Bronchial epithelial cell (primary cell): ENCODE measurements at places on chromosomes 13 and 19.
A peak's percentile ranks its signal among the peaks of the same experiment; 100 is the strongest.

DNA sequence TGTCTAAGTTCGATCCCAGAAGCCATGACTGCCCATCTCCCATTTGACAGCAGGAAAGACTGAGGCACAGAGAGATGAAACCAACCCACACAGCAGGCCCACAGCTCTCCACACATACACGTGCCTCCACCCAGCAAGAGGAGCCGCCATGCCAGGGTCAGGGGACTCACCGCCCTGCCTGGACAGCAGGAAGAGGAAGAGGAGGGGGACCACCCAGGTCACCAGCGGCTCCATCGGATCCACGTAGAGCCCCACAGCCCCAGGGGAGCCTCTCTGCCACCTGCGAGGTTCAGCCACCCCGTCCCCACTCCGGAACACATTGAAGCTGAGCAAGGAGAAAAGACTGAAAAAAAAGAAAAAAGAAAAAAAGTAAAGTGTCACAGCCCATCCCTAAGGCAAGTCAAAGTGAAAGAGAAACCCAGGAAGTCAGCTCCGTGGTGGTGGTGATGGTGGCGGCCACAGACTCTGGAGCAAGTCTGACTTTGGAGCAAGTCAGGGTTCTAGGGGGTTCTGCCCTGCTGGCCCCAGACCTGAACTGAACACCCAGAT is at the start of gene IL12RB1:
TSS of gene IL12RB1 (minus strand) at position 345 of the 549 bp plus-strand sequence. CDS start at position 234, 111 bp downstream.
- no peak for DNase-seq

DNA sequence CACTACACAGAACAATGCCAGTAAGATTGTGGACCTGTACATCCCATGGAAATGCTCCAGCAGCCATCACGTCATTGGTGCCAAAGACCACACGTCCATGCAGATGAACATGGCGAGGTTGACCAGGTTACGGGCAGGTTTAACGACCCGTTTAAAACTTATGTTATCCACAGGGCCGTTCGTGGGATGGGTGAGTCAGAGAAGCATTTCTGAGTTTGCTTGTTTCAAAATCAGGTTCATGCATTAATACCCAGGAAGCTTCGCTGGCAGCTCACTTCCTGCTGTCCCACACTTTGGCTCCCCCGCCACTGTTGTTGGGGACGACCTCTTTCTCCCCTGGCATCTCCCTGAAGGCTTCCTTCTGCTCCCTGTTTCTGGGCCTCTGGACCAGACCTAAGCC is 194.1 kb downstream of the USP12 start:
- DNase-seq: no peak

- DNase-seq: no peak
Measured at GRCh38 chr13:108030769-108031168, 184.6 kb downstream of the LIG4 start.

DNA sequence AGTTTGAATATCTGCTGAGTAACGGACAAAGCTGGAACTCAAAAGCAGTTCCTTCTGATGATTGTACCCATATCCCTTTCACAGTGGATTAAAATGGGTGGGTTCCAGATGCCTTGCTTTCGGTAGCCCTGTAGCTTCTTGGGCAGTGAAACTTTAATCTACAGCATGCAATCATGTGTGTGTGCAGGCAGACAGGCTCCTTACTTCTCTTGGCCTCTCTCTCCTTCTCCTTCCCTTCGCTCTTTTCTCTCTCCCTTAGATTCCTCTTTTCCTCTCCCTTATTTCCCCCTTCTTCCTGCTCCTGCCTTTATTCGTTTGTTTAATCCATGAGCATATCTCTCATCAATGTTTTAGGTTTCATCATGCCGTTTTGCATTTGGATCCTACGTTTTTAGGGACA is 8.1 kb downstream of the DGKH start:
- DNase-seq: no peak

DNA sequence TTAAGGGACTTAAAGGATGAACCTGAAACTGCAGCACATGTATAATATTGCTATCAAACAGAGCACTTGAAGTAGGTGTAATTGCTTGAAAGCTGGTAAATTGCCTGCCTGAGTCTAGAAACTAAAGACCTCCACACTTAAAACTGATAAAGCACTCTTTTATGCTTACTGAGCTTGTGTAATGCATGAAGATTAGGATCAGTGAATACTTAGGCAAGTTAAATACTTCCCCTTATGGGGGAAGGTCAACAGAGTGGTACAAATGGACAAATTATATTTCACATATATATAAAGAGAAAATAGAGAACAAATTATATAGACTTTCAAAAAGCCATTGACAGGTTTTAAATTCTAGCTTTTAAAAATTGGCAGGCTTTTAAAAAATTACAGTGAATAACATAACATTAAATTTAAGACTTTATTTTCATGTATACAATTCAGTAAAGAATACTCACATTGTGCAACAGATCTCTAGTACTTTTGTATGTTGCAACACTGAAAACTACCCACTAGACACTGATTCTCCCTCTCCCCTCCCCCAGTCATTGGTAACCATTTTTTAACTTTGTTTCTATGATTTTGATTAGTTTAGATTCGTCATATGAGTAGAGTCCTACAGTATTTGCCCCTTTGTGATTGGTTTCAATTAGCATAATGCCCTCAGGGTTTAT is 23.9 kb downstream of the PIBF1 start:
- no peak for DNase-seq

DNA sequence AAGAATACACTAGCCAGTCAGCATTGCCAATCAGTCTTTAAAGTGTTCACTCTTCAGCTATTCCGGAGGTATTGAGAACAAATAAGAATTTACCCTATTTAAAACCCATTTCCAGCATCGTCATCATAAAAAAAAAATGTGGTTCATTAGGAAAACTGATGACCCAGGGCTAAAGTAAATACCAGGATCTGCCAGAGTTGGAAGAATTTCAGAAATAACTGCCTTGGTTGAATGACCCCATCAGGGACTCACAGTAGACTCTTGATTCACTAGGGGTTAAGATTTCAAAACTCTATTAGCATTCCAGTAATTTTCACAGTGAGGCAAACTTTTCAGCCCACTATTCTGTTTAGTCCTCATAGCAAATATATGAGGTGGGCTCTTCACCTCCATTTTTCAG is 377.0 kb downstream of the ITGBL1 start:
- DNase-seq: no peak

DNA sequence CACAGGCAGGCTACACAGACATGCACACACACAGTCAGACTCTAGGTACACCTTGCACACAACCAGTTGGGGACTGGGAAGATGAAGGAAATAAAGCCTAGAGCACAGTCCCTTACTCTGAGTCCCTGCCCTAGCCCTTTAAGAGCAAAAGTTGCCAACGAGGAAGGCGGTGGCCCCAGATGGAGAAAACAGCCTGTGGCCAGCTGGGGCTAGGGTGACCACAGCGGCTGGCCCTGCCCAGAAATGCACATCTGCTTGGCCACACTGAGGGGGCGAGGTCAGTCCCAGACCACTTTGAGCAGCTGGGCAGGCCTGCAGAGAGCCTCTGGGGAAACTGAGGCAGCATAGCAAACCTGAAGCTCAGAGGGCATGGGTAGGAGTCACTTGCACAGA is 52.3 kb downstream of the PTPRS start:
- no peak for DNase-seq

DNA sequence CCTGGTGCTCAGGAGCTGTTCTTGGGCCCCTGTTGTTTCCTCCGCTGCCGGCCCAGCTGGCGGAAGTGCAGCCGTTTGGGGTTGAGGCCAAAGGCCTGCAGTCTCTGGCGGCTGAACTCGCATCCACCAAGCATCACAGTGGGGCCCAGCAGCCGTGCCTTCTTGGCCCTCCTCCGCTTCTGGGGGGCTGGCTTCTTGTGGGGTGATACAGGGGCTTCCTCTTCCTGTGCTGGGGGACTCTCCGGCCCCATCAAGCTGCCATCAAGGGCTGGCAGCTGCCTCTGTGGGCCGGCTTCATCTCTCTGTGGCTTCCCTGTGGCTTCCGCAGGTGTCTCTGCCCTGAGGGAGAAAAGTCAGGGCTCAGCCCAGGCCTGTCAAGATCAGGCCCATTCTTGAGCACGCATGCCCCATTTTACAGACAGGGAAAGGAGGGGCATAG is 10.3 kb downstream of the ATG4D start:
- DNase-seq: peak; percentile 88

GRCh38 chr19:13902993-13903555 is 2.8 kb downstream of the BRME1 start:
- DNase-seq: no peak

- peak; percentile 17 for DNase-seq
Measured at GRCh38 chr19:5407356-5407755, 47.9 kb upstream of the ZNRF4 start.

GRCh38 chr19:38388349-38389100 is at the start of gene SPRED3:
TSS of gene SPRED3 (plus strand) at chr19:38388697. CDS start at chr19:38390303, 1,606 bp downstream.
- no peak for DNase-seq

DNA sequence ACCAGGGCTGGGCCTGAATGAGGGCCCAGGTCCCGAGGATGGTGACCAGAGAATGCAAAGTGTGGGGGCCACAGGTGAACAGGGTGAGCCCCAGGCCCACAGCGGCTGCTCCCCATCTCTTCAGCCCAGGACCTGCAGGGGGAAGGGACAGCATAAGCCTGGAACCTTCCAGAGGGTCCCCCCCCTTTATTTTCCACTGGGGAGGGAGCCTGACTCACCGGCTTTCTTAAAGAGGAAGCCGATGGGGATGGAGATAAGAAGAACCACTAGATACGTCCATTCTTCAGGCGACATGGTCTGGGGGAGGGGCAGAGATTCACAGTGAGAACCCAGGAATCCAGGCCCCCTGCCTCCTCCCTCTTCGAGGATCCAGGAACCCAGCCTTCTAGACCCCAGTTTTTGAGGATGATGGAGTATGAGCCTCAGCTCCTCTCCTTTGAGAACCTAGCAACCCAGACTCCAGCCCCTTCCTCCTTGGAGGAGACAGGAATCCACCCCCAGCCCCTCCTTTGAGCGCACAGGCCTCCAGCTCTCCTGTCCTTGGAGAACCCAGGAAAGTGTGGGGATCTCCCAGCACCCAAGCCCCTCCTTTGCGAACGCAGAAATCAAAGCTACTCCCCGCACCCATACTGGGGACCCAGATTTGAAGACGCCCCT is 1.0 kb downstream of the MBOAT7 start:
- no peak for DNase-seq

GRCh38 chr19:45780146-45780447 is 2.2 kb downstream of the DMPK start:
- no peak for DNase-seq

DNA sequence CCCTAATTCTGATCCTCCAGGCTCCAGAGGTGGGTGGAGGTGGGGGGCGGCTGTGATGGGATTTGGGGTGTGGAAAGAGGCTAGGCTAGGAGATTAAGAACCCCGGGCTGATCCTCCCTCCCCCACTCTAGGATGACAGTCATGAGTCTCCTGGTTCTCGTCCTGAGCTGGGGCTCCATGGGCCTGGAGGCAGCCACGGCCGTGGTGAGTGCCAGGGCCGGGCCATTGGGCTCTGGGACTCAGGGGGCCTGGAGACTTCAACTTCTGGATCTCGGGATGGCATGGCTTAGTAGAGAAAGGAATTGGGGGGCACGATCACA is 13.9 kb downstream of the TTYH1 start:
- DNase-seq: no peak

DNA sequence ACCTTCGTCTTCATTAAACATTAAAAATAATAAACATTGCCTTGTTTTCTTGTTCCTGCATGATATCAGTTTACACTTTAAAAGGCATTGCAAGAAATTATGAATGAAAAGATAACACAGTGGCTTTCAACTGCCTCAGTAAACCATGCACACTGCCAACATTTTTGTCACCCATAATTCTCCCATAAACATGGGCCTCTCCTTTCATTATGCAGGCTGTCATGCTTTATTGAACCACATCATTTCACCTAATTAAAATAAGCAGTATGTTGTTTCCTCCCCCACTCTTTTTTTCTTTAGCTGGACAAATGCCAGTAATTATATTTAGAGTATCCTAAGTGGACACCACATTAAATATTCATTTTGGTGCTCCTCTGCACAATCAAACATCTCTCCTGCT is 1566.5 kb upstream of the SLC10A2 start:
- no peak for DNase-seq

DNA sequence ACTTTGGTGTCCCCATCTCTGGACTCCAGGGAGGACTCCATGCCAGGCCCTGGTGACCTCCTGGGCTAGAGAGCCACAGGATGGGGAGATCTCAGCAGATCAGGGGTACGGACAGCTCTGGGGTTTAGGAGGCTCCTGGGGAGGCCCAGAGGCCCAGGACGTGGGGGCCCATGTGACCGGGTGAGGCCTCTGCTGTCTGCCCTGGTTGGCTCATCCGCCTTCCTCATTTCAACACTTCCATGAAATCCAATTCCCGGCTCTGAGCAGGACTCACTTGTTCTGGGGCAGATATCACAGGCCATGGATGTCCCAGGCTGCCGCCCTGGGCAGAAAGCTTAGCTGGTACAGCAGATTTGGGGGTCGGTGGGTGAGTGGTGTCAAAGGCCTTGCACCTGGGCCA is 1.1 kb upstream of the PRAM1 start:
- no peak for DNase-seq

DNA sequence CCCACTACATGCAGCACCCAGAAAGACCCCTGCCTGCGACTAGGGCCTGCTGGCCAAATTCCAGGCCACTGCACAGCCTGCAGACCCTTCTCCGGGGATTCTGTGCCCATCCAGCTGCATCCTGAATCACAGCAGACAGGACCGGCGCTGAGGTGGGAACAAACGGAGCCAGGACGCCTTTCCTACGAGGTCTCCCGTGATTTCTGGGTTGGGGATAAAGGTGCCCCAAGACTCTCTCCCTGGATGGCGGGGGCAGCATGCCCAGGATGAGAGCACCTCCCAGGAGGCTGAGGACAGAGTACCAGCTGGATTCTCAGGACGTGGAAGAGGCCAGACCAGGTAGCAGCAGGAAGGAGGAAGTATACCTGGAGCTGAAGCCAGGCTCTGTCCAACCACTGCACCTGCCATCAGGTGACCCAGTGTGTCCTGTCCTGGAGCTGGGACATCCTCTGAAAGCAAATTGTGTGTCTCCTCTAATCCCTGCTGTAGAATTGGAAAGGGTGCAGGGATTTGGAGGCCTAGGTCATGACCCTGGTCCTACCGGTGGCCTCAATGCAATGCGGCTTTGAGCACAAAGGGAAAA is 3.4 kb upstream of the FUT5 start:
- DNase-seq: no peak

DNA sequence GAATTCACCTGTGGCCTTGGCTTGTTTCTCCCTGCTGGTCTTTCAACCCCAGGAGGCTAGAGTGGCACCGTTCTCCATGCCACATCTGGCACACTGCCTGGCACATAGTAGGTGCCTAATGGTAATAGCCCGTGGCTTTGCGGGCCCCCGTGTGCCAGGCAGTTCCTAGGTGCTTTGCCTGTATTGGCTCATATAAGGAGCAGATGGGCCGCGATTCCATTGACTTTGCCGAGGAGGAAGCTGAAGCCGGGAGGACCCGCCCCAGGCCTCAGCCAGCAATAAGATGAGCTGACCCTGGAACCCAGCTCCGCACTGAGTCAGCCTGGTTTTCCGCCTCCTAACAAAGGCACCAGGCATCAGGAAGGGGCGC is 807 bp downstream of the PGLYRP1 start:
- DNase-seq: no peak

DNA sequence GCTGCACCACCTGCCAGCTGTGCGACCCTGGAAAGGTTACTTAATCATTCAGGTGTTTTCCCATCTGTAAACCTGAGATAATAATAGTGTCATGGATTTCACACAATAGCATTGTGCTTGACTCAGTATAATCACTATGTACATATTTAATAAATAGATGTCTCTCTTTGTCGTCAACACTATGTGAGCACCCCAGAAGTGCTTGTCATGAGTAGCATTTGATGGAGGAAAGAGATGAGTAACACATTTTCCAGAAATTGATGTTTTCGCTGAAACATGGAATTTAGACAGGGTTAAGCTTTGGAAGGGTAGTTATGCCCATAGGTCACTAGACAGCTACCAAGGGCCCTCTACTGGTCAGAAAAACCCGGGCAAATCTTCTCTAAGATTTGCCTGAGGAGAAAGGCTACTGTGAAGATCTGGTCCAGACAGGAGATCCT is 9.5 kb upstream of the MBNL2 start:
- DNase-seq: peak; percentile 38
